ENCODE measurements at places on chromosomes 6 and 20. TPM values are rescaled to one million over a fixed set of nuclear protein-coding genes. Genes with fewer than 3 reads are reported as not detected.

Gene PTCRA
- not detected for total RNA-seq

DNA sequence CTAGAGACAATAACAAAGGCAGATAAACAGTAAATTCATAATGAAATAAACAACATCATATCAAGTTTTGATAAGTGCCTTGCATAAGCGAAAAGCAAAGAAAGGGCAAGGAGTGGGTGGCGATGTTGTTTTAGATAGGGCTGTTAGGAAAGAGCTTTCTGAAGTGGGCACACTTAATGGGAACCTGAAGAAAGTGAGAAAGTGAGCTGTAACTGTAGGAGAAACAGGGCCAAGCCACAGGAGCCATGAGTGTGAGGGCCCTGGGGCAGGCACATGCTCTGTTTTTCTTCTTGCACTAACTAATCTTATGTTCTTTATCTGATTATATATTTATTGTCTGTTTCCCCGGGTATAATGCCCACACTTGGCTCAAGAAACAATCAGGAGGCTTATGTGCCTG lies 193.4 kb upstream of the SUPT3H start:
- H3K27me3 ChIP-seq: no peaks in the 10 kb centered on the region
- peak overlapping the region; percentile 42 for H3K27ac ChIP-seq
- no peak for DNase-seq
- peaks cover 15% of the 10 kb centered on the region for H3K4me1 ChIP-seq

Gene OTOR
- not detected for total RNA-seq

Gene MDFI
- total RNA-seq: not detected

DNA sequence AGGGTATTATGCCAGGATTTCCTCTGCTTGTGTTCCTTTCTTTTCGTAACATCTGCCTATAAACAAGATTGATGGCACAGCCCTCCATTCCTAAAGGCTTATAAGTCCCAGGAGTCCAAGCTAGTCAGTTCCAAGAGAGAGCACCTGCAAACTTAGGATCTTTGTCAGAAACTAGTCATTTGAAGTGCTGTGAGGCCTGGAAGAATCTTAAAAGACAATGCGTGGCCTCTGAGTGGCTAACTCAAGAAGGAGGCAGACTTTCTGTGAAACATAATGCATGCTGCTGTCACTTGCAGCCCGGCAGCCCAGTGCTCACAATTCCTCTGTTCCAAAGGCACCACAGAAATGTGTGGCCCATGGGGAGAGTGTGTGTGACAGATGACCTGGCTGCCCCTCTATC lies 135.0 kb upstream of the SUPT3H start:
- H3K27me3 ChIP-seq: no peaks in the 10 kb centered on the region
- H3K27ac ChIP-seq: no peak overlapping the region
- no peak overlapping the region for H3K4me3 ChIP-seq

Gene TDRD6
- not detected for total RNA-seq

GRCh38 chr6:46412662-46413061 lies 78.6 kb downstream of the RCAN2 start:
- no peak overlapping the region for H3K27ac ChIP-seq
- no peaks in the 10 kb centered on the region for H3K36me3 ChIP-seq
- H3K27me3 ChIP-seq: peaks cover 6% of the 10 kb centered on the region
- no peak overlapping the region for H3K4me3 ChIP-seq

Gene KIF6
- not detected for total RNA-seq

Gene ARG1
- not detected for total RNA-seq

DNA sequence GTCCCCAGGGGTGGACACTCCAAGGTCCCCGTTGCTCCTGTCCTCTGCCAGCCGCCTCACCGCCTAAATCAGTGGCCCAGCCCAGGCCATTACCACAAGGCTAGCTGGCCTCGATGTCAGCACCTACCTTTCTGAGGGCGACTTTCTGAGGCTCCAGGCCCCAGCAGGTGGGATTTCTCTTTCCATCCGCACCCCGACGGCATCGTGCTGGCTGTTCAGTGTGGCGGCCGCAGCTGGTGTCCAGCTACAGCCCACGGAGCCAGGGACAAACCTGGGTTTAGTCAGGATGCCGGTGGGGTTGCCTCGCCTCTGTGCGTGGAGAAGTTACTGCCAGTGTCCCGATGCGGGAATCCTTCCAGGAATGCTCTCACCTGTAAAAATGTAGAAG lies 60.8 kb downstream of the ERMARD start:
- no peak overlapping the region for H3K4me3 ChIP-seq
- H3K27me3 ChIP-seq: peaks cover 43% of the 10 kb centered on the region
- H3K27ac ChIP-seq: no peak overlapping the region
- H3K36me3 ChIP-seq: no peaks in the 10 kb centered on the region
- DNase-seq: peak; percentile 21

Gene CNPY3
- 44.1 TPM for total RNA-seq

DNA sequence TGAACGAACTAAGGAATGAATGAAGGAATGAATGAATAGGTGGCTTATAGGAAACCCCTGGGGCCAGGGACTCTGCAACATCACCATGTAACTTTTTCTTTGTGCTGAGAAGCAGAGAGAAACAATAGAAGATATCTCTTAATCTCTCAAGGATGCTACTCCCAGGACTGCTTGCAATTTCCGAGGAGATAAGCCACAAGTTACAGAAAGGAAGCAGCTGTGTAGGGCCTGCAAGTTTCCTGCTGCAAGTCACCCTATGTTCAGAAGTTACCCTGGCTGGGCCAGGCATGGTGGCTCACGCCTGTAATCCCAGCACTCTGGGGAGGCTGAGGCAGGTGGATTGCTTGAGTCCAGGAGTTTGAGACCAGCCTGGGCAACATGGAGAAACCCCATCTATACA lies 7.3 kb upstream of the MAVS start:
- no peak for DNase-seq
- peak overlapping the region; percentile 19 for H3K27ac ChIP-seq
- no peaks in the 10 kb centered on the region for H3K36me3 ChIP-seq
- H3K27me3 ChIP-seq: no peaks in the 10 kb centered on the region
- H3K4me3 ChIP-seq: no peak overlapping the region

Gene PKIB
- total RNA-seq: 0.91 TPM

Gene TEAD3
- total RNA-seq: not detected

Gene PLCB1
- total RNA-seq: 2.4 TPM

DNA sequence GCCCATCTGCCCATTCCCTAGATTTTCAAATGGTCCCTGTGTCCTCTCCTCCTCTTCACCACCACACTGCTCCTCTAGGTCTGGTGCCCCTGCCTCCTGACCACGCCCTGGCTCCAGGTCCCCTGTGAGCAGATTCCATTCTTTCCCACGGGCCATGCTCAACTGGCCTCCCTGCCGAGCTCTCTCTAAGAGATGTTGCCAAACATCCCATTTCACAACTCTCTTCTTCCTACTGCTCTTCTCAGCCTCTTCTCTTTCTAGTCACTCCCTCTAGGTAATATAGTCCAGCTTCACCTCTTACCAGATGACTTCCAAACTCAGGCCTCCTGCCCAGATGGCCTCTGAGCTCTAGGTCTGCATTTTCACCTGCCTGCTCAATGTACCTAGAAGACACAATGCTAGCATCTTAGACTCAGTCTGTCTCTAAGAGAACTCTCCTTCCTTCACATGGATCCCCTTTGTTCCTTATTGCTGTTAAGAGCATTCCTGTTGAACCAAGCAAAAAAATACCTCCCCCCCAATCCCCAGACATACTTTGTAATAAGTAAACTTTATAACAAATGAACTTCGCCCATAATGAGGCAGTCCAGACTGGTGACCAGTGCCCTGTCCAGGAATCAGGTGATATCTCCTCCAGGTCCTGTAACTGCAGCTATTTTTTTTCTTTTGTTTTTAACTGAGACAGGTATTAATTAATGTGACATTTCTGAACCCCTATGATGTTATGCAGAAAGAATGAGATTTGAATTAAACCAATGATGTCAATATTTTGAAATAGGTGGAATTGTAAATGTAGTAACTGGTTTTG lies 79.0 kb downstream of the LYRM4 start:
- peaks cover 4% of the 10 kb centered on the region for H3K36me3 ChIP-seq
- H3K27ac ChIP-seq: no peak overlapping the region
- no peak overlapping the region for H3K4me3 ChIP-seq
- H3K4me1 ChIP-seq: peaks cover 24% of the 10 kb centered on the region
- no peak for DNase-seq

GRCh38 chr6:24927985-24928745 lies 7.6 kb downstream of the RIPOR2 start:
- peaks cover 80% of the 10 kb centered on the region for H3K4me1 ChIP-seq
- H3K27me3 ChIP-seq: peaks cover 3% of the 10 kb centered on the region
- H3K36me3 ChIP-seq: peaks cover 57% of the 10 kb centered on the region
- peak overlapping the region; percentile 84 for H3K4me3 ChIP-seq
- H3K27ac ChIP-seq: peak overlapping the region; percentile 97

DNA sequence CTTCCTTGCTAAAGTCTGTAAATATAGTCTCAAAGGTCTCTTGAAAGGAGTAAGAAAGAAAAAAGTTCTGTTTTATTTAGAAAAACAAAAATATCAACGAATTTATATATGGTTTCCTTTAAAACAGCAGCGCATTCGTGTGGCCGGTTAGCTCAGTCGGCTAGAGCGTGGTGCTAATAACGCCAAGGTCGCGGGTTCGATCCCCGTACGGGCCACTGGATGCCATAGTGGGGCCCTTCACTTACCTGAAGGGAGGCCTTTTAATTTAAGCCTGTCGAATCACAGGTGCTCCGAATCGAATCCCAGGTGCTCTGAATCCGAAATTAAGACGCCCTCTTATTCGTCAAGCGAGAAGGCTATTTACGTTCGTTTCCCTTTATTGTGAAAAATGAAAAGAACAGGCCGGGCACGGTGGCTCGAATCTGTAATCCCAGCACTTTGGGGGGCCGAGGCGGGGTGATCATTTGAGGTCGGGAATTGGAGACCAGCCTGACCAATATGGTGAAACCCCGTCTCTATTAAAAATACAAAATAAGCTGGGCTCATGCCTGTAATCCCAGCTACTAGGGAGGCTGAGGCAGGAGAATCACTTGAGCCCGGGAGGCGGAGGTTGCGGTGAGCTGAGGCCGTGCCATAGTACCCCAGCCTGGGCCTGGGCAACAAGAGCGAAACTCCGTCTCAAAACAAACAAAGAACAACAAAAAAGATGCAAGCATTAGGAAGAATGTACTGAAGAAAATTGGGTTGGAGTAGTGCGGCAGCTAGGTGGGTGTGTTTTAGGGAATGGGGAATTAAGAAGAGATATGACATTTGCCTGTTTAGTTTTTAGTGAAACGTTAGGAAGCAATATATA lies 195.8 kb upstream of the ZNF184 start:
- peak overlapping the region; percentile 51 for H3K4me3 ChIP-seq
- H3K27ac ChIP-seq: peak overlapping the region; percentile 39
- DNase-seq: peak; percentile 74
- H3K4me1 ChIP-seq: peaks cover 52% of the 10 kb centered on the region
- peaks cover 76% of the 10 kb centered on the region for H3K27me3 ChIP-seq
- H3K36me3 ChIP-seq: no peaks in the 10 kb centered on the region
